ENCODE measurements at places on chromosomes 1 and 21.
A peak's percentile ranks its signal among the peaks of the same experiment; 100 is the strongest.

- DNase-seq = no peak
Observed at GRCh38 chr1:184895086-184895485, 79.2 kb downstream of the NIBAN1 start.

DNA sequence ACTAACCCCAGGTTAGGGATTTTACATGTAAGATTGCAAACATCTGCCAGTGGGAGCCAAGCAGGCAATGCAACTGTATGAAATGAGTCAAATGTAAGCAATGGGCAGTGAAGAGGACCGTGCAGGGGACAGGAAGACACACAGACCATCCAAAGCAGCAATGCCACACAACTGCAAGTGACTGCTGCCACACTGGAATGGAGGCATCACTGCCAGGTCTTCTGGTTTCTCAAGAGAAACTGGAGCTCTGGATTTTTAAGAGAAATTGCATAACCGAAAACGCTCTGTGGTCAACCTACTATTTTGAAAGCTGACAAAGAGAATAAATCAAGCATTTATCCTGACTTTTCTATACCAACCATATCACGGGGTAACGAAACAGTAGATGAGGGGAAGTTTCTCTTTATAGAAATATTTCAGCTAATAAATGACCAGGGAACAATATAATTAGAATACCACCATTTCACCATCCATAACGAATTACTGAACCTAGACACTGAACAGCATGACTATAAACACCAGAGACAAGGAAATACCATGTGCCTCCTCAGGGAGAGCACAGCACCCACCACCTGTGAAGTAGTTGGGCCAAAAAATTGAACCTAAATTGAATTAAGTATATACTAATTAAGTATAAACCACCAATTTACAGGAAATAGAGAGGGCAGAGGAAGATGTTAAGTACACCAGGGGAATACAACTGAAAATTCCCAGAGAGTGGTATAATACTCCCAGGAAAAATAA lies 4.4 kb downstream of the AK2 start:
- DNase-seq = no peak

DNA sequence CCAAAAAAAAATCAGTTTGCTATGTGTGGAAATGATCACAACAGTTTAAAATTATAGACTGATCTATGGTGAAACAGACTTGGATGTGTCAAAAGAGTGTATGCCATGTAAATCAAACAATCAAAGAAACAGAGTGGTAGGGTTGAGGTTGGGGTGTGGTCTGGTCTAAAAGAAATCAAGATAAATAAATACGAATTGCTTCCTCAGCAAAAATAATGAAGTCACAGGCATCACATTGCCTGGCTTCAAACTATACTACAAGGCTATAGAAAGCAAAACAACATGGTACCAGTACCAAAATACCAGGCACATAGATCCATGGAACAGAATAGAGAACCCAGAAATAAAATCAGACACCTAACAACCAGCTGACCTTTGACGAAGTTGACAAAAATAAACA lies 1796.9 kb downstream of the NCAM2 start:
- DNase-seq = no peak

GRCh38 chr1:245876586-245876985 lies 630.5 kb downstream of the SMYD3 start:
- DNase-seq = no peak

GRCh38 chr1:154777781-154778180 lies 92.3 kb downstream of the KCNN3 start:
- DNase-seq = no peak

DNA sequence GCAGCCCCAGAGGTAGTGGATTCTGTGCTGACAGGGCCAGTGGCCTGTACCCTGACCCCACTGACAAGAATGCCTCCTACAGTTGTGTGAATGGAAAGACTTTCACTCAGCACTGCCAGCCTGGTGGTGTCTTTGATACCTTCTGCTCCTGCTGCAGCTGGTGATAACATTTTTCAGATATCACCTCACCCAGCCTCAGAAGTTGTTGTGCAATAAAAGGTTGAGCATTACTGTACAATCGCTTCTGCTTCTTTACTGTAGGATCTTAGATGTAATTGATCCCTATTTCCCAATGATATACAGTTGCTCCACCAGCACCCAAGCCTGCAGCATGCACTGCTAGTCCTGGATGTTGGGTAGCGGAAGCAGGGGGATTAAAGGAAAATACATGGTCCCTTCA lies 4.8 kb upstream of the CHIA start:
- DNase-seq = no peak

DNA sequence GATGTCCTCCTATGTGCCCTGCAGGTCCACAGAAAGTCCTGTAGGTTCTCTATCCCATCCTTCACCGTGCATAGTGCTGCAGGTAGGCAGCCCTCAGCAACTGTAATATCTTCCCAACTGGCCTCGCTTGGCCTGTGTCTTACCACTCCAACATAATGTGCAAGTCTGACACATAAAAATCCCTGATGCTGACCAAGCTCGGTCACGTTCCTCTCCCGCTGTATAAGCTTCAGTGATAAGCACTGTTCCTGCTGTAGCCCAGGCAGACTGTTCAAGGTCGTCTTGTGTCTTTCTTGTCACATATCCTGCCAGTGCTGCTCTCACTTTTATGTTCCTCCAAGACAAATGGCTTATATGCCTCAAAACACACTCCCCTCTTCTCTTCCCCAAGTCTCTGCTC lies 19.4 kb upstream of the KCNE1 start:
- no peak for DNase-seq

DNA sequence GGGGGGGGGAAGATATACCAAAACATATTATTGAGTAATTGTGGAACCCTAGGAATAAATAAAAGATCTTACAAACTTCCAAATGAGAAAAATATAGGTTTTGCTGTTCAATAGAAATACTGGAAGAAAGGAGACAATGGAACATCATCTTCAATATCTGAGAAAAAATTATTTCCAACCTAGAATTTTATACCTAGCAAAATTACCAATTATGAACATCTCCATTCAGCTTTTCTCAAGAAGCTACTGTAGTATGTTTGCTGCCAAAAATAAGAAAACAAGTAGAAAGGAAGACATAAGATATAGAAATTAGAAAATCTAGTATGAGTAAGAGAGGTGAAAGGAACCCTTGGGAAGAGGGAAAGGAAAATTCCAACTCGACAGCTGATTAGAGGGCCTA lies 84.0 kb downstream of the GPR52 start:
- no peak for DNase-seq

DNA sequence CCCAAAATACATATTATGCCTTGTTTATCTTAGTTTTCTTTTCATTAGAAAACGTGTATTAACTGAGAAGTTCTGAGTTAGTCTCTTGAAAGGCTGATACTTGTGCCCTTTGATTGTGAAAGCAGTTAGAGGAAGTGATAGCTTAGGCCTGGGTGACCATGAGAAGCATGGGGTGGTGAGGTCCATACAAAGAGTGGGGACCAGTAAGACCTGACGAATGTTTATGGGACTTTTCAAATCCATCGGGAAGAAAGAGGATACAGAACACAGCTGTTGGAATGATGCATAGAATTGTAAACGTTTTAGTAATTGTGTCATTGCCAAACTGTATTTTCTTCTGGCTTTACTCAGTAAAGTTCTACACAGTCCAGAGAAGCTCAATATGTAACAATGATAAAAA lies 259.8 kb downstream of the LMO4 start:
- no peak for DNase-seq

DNA sequence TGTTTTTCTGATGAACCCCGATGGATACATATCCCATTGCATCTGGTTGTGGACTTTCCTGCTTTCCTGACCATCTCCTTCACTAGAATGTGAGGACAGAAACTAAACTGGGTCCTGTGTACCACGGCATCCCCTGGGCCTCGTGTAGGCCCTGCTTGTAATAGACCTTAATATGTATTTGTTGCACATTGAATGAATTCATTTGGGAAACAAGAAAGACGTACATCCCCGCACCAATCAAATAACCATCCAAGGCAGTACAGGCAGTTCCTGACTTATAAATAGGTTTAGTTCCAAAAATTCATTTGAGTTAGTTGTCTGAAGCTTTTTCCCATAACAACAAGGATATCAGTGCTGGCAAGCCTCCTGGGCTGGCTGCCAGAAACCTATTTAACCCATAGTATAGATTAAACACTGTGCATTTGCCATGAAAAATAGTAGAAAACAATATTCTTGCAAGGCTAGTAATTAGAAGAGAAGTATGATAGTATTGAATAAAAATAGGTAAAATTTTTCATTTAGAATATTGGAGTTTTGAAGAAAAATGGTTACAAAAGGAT lies 81.8 kb upstream of the CD34 start:
- no peak for DNase-seq

- no peak for DNase-seq
Observed at GRCh38 chr1:9195651-9196050, 38.9 kb upstream of the H6PD start.

DNA sequence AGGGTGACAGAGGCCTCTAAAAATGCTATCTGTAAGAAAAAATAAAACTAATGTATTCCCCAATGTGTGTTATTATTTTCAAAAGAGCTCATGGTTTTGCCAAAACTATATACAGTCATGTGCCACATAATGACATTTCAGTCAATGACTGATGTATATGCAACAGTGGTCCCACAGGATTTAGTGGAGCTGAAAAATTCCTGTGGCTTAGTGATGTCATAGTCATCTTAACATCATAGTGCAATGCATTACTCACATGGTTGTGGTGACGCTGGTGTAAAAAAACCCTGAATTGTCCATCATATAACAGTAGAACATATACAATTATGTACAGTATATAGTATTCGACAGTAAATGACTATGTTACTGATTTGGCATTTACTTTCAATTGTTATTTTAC lies 172.4 kb downstream of the CACNA1E start:
- no peak for DNase-seq

DNA sequence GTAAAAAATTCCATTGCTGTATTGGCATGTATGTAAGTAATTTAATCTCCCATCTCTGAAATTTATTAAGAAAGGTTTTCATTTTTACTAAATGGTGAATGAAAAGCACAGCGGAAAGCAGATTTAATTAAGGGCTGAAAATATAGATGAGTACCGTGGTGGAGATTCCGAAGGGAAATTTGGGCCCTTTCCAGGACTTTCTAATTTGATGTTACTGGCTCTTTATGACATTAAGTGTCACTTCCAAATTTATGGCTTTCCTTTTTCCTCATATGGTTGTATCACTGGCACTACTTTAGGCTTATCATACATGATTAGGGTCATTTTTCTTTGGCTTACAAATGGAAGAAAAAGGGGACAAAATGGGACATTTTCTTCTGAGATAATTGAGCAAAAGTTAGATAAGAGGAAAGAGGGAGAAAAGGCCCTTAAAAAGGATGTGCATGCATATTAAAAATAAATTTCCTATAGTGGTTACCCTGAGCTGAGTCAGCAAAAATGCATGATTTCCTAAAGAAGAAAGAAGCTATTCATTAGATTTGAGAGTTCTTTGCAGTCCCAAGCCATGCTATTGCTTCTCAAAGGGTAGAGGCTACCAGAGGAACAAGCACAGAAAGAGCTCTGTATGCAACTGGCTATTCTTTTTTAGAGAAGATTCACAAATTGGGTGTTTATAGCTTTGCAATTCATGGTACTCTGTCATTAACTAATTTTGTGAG lies 74.9 kb upstream of the CNIH3 start:
- DNase-seq = no peak

- no peak for DNase-seq
Observed at GRCh38 chr1:158117854-158118704, 62.6 kb upstream of the CD1D start.

DNA sequence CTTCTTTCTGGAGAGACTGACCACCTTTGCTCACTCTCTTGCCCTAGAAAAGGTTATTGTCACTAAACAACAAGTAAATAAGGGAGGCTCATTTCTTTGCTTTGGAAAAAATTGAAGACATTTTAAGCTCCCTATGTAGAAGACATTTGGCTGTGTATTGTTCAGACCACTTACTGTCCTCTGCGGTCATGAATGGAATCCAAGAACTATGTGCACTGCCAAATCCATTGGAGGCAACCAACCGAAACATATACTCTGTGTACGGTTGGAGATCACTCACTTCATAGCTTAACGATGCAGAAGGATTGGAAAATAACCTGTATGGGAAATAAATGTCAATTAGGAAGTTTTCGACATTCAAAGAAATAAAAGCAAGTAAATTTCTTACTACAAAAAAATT lies 332.8 kb downstream of the KCTD3 start:
- no peak for DNase-seq

DNA sequence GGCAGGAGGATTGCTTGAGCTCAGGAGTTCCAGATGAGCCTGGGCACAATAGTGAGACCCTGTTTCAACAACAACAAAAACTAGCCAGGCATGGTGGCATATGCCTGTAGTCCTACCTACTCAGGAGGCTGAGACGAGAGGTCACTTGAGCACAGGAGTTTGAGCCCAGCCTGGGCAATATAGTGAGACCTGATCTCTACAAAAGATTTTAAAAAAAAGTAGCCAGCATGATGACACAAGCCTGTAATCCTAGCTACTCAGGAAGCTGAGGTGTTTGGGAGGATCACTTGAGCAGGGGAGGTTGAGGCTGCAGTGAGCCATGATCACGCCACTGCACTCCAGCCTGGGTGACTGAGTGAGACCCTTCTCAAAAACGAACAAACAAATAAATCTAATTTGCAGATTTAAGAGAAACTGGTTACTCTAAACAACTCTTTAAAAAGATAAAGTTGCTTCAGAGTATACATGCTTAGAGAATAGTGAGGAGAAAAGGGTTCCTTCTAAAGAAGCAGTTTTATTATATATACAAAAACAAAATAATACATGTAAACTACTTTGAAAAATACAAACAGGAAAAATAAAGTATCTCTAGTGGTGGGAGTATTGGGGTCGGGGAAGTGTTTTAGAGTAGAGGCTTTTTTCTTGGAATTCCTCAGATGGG lies 88.4 kb downstream of the ADCY10 start:
- no peak for DNase-seq

GRCh38 chr1:233490488-233490887 lies 123.4 kb upstream of the KCNK1 start:
- peak; percentile 60 for DNase-seq

DNA sequence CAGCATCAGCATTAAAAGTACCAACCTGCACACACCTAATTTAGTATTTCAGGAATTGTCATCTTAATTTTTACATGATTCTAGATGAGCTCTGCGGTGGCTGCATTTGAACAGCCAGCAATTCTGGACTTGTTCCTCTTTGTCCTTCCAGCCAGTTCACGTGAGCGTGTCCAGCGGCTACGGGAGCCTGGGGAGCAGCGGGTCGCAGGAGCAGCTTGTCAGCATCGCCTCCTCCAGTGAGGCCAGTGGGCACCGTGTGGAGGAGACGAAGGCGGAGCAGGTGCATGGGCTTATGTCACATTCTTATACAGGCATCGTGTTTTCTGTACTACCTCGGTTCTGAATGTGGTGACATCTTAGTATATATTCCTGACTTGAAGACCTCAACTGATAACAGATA lies 25.7 kb downstream of the PER3 start:
- DNase-seq = no peak

GRCh38 chr1:38735651-38736161 lies 123.9 kb downstream of the RRAGC start:
- no peak for DNase-seq

DNA sequence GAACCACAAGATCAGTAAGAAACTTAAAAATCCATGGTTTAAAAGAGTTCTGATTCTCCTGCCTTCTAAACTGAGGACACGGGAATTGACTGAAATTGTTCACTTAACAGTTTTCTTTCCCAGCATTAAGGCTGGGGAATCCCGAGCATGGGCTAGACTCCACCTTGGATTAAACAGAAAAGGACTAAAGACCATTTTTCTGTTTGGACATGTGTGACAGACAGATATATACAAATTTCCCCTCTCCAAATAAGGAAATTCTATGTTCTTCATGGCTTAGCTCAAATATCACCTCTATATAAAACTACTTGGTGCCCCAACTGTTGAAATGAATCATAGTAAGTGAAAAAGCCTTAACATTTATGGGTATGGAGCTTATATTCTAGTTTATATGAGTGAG lies 85.0 kb downstream of the UROD start:
- DNase-seq = no peak
